ENCODE measurements at places on chromosomes 7 and 10.
A peak's percentile ranks its signal among the peaks of the same experiment; 100 is the strongest.

DNA sequence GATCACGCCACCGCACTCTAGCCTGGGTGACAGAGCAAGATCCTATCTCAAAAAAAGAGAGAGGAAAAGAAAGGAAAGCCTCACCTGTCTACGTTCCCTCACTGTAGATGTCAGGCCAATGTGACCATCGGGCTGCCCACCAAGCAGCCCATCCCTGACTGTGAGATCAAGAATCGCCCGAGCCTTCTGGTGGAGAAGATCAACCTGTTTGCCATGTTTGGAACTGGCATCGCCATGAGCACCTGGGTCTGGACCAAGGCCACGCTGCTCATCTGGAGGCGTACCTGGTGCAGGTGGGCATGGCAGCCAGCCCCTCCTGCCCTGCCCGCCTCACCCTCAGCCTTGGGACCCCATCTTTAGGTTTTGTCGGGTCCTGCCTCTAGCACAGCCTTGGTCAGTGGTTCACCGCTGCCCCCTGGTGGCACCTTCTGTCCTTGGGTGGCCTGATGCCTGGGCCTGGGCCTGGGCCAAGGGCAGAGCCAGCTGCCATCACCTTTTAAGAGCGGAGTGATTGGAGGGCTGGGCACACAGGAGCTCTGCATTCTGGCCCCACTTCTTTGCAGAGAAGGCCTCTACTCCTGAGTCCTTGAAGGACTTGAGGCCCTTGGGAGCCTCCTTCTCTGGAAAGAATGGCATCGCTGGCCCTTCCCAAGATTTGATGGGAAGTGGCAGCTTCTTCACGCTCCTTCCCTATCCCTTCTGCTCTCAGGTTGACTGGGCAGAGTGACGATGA, 14.4 kb upstream of the AHCYL2 start:
- peak; percentile 46 for DNase-seq

GRCh38 chr10:45433716-45434469, 59.9 kb downstream of the ALOX5 start:
- no peak for DNase-seq

- no peak for DNase-seq
Observed at GRCh38 chr7:108454674-108455550, 1.3 kb downstream of the NRCAM start.

DNA sequence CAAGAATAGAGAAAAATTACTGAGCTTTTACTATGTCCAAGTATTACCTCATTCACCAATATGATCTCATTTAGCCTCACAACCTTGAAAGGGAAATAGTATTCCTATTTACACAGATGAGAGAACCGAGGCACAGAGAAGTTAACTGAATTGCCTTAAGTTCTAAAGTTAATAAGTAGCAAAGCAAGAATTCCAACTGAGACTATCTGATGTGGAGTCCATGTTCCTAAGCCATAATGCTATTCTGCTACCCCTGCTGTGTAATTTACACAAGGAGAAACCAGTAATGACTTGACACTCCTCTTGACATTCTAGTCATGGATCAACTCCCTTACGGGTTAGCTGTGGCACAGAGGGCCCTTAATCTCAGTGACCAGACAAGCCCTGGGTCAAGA, 60.7 kb downstream of the ABCB4 start:
- no peak for DNase-seq

GRCh38 chr7:63044721-63045120, 953.9 kb upstream of the ZNF722 start:
- no peak for DNase-seq

- DNase-seq = no peak
Observed at GRCh38 chr7:126443951-126444350, 808.8 kb downstream of the GRM8 start.

- DNase-seq = no peak
Observed at GRCh38 chr10:7310076-7310475, 100.8 kb downstream of the SFMBT2 start.

DNA sequence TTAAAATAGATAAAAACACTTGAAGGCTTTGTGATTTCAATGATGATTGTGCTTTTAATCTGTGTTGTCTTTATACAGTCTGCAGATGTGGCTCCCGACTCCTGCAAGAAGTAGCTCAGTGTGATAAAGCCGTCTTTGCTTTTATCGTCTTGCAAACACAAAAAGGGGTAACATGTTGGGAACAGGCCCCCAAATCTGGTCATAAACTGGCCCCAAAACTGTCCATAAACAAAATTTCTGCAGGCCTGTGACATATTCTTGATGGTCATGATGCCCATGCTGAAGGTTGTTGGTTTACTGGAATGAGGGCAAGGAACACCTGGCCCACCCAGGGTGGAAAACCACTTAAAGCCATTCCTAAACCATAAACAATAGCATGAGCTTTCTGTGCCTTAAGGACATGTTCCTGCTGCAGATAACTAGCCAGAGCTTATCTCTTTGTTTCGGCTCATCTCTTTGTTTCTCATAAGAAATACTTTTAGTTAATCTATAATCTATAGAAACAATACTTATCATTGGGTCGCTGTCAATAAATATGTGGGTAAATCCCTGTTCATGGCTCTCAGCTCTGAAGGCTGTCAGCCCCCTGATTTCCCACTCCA, 14.8 kb upstream of the ZNF485 start:
- no peak for DNase-seq

- no peak for DNase-seq
Observed at GRCh38 chr7:151601521-151602305, 82.0 kb upstream of the RHEB start.

All from activated CD4-positive, alpha-beta T cell treated with anti-CD3 and anti-CD28 coated beads for 1 hour (primary cell).